ENCODE measurements at places on chromosomes 7 and 10.

GRCh38 chr10:14162061-14162460 lies 168.7 kb downstream of the FRMD4A start:
- no peak for DNase-seq

GRCh38 chr10:74953214-74953613 lies 126.8 kb downstream of the KAT6B start:
- DNase-seq: no peak

DNA sequence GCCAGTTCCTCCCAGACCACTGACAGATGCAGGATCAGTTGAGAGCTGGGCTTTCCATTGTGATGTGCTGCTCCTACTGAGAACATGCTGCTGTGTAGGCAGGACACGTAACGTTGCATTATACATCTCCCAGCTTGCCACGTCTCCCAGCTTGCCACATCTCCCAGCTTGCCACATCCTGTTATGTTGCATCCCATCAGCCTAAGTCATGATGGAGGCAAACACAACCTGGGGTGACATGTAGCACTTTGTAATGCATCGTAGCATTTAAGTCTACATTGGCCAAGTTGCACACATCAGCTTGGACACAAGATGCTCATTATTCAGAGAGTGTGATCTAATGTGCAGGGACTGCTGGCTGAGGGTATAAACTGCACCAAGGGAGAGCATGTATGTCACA lies 73.3 kb upstream of the CHCHD3 start:
- no peak for DNase-seq

DNA sequence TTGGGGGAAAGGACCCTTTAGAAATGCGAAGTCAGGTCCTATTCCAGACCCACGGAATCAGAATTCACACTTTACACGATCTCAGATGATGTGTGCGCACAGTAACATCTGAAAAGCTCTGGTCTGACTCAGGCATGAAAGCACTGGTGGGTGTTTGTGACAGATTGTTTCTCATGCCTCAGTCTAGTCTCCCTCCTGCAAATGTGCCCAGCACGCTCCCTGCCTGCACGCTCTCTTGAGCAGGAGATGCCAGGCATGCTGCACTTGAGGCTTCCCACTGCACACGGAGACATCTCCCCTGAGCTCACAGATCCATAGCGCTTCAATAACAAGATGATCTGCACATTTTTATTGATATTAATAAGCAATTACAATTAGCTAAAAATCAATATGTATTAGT lies 23.6 kb upstream of the ZNF37A start:
- no peak for DNase-seq

GRCh38 chr10:123035467-123036086 lies 26.8 kb downstream of the ACADSB start:
- DNase-seq: no peak

DNA sequence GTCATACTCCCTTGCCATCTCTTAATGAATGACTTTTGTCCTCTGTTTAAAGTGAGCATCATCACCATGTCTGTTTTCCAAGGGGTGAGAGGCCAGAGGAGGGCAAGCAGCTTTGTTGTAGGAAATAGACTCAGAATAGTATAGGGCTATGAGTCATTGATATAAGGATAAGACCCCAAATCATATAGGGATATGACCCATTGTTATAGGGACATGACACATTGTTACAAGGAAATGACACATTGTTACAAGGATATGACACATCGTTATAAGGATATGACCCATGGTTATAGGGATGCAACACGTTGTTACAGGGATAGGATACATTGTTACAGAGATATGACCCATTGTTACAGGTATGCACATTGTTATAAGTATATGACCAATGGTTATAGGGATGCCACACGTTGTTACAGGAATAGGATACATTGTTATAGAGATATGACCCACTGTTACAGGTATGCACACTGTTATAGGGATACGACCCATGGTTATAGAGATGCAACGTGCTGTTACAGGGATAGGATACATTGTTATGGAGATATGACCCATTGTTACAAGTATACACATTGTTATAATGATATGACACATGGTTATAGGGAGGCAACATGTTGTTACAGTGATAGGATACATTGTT lies 311.1 kb upstream of the ADARB2 start:
- DNase-seq: no peak

DNA sequence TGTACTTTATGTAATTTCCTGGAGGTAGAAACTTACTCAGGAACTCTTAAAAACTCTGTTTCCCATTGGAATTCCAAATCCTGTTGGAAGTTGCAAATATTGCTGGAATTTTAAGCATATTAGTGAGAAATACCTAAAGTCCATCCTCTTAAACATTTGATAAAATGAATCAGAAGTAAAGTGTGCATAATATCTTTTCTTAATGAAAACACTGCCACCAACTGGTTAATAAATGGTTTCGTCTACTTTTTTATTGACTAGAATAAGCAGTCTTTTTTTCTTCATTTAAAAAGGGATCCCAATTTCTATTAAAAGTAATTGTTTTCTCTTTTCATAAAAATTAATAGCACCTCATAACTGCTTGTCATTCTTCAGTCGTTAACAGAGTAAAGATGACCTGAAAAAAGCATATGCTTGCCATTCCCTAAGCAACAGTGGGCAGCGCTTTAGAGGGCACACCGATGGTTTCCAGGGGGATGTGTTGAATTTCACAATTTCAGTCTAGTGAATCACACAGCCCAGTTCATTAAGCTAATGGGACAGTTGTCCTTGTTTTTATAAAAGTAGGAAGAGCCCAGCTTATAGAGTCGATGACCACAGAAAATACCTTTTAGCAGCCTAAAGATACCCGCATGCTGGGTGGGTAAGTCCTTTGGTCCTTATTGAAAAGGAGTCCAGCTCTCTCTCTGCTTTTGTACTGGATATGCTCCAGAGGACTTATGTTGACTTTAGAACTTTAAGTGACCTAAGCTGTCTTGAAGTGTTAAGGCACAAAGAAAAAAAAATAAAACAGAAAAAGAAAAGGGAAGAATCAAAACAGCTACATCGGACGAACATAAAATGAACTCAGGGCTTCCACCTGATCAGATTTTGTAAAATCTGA lies 28.5 kb downstream of the NPS start:
- no peak for DNase-seq

- no peak for DNase-seq
These were observed 134.2 kb upstream of the PRR15 start for GRCh38 chr7:29429401-29429800.

DNA sequence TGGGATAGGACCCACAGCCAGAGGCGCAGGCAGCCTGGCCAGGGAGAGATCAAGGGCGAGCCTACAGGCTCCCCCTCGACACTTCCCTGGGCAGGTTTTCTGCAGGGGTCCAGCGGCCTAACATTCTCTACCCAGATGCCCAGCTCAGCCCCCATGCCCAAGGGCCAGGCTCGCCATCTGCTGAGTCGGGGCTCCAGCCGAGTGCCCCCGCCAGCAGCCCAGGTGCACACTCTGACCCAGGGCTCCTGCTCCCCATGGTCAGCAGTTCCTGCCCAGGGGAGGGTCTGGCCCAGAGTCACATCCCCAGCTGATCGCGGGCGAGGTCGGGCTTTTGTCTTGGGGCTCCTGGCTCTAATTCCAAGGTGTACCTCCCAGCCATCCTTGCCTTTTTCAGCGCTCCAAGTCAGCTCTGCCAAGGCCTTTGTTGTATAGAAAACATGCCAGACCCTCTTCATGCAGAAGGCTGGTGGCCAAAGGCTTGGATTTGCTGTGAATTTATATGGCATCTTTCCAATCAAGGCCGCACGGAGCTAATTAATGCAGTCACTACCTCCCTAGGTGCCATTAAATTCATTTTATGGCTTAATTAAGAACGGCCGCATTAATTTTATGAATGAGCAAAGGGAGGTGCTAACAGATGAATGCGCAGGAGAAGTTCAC lies 120.6 kb downstream of the LRRC18 start:
- no peak for DNase-seq

DNA sequence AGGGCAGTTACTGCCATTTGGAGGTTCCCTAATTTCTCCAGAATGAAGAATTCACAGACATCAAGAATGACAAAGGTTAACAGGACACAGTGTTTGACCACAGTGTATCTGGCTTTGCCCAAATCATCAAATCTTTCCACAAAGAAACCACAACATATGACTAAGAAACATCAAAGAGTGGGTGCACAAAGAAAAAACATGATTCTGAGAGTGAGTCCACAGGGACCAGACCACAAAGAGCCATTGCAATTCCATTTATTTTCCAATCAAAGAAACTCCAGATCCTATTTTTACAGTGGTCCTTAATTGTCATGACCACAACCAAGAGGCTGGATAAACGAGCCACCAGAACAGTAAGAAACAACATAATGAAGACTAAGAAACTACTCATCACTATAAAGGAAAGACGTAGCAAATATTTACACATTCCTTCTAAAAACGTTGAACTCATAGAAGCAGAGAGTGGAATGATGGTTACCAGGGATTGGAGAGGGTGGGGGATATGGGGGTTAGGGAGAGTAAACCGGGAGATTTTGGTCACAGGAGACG lies 286.5 kb downstream of the DOCK4 start:
- no peak for DNase-seq

- DNase-seq: no peak
These were observed 93.1 kb upstream of the DKK1 start for GRCh38 chr10:52220947-52221346.

GRCh38 chr10:125799451-125800182 lies 23.4 kb downstream of the UROS start:
- no peak for DNase-seq

GRCh38 chr7:67306331-67306730 lies 309.7 kb downstream of the TYW1 start:
- DNase-seq: no peak

DNA sequence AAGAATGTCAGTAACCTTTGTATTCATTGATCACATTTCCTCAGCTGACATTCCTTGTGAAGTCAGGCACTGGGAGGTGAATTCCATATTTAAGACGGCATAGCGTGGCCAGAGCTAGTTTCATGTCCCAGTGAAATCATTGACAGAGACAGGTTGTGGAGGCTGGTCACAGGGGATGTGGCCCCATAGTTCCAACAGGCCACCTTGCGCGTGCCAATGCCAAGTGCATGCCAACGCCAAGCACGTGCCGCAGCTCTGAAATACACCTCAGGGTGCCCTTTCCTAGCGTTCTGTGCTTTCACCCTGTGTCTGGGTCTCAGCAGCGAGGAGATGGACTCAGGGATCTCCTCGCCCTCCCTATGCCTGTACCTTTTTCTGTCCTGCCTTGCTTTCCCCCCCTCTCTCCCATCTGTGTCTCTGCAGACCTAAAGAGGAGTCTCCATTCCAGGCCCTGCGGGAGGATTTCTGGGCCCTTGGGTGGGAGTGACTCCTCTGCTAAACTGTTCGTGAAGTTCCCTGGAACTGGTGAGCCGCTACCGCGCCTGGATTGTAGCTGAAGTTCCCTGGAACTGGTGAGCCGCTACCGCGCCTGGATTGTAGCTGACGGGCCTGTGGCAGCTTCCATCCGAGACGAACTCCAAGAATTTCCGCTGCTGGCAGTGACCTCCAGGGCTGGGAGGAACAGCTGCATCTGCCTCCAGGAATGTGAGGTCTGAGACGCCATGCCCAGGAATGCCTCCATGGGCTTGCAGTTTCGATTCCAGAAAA lies 19.7 kb downstream of the AQP1 start:
- DNase-seq: no peak

GRCh38 chr10:90911133-90912051 lies 9.5 kb downstream of the ANKRD1 start:
- DNase-seq: no peak

GRCh38 chr10:32060347-32060746 lies 4.1 kb upstream of the KIF5B start:
- no peak for DNase-seq

Measured in activated T-helper 1 cell treated with anti-CD3 and anti-CD28 coated beads, Interleukin-2, amount 50 U/mL, for 16 hours (primary cell).